ENCODE measurements at places on chromosomes 2 and 18. TPM values are rescaled to one million over a fixed set of nuclear protein-coding genes. Genes with fewer than 3 reads are reported as not detected.

Gene SPRED2
- 16.4 TPM for total RNA-seq

Gene GNAL
- total RNA-seq = 1.5 TPM

Gene SCN9A
- 0.68 TPM for total RNA-seq

Gene TMEM198
- total RNA-seq = 6.4 TPM

Gene MAP3K19
- not detected for total RNA-seq

Gene GALNT14
- not detected for total RNA-seq

Gene ZSCAN30
- 12.2 TPM for total RNA-seq

All from cardiac ventricle fibroblast (primary cell).